MG63 (cell line): ENCODE measurements at places on chromosomes 11 and 22. TPM values are rescaled to one million over a fixed set of nuclear protein-coding genes. Genes with fewer than 3 reads are reported as not detected.

Gene MCM5
- total RNA-seq = 72.8 and 117 TPM in 2 replicates

Gene LGALS12
- 1.5 and 2.0 TPM in 2 replicates for total RNA-seq

Gene TMPRSS4
- total RNA-seq = not detected in 2 replicates

Gene NECTIN1
- total RNA-seq = 2.2 and 5.3 TPM in 2 replicates

Gene NFAM1
- not detected in 2 replicates for total RNA-seq

Gene KRTAP5-2
- total RNA-seq = not detected in 2 replicates

Gene OR8H2
- not detected in 2 replicates for total RNA-seq

Gene GUCY1A2
- 3.2 and 5.2 TPM in 2 replicates for total RNA-seq

Gene SPI1
- total RNA-seq = not detected in 2 replicates

Gene OR10A2
- not detected in 2 replicates for total RNA-seq

Gene OR51B4
- total RNA-seq = not detected in 2 replicates

Gene TMPRSS6
- not detected in 2 replicates for total RNA-seq

Gene PHOX2A
- total RNA-seq = not detected in 2 replicates

Gene PTPN5
- 0.05 TPM in 1 of 2 replicates, not detected in the other for total RNA-seq

Gene SLC37A2
- 0.07 and 0.79 TPM in 2 replicates for total RNA-seq

DNA sequence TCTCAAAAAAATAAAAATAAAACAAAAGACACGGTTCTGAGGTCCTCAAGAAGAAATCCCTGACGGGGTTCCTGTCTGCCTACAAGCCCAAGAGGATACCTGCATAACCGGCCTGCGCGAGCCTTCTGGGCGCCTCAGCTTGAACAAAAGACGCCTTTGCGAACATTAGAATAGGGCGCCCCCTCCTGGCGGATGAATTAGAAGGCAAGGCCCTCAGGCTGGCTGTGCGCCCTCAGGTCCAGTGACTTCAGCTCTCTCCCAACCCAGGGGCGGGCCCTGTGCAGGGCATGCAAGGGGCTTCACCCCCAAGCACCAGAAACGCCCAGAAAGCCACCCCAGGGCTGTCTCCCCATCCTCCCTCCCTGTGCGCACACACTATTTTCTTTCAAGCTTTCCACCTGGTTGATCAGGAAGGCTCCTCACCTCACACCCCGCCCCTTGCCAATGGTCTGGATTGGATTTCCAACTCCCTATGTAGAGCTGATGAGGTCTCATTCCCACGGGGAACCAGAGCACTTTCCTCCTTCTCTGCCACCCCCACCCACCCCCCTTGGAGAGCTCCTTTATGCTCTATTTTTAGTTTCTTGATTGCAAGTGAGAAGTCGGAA lies 273.3 kb downstream of the BUD13 start:
- DNase-seq = peak; percentile 56

- DNase-seq = no peak
Measured at GRCh38 chr11:113664069-113664980, 41.8 kb downstream of the TMPRSS5 start.

DNA sequence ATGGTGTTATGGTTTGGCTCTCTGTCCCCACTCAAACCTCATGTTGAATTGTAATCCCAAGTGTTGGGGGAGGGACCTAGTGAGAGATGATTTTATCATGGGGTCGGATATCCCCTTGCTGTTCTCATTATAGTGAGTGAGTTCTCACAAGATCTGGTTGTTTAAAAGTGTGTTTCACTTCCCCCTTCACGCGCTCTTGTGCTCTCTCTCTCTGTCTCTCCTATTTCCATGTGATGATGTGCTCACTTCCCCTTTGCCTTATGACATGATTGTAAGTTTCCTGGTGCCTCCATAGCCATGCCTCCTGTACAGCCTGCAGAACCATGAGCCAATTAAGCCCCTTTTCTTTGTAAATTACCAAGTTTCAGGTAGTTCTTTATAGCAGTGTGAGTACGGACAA lies 765.1 kb downstream of the KCNA4 start:
- no peak for DNase-seq

DNA sequence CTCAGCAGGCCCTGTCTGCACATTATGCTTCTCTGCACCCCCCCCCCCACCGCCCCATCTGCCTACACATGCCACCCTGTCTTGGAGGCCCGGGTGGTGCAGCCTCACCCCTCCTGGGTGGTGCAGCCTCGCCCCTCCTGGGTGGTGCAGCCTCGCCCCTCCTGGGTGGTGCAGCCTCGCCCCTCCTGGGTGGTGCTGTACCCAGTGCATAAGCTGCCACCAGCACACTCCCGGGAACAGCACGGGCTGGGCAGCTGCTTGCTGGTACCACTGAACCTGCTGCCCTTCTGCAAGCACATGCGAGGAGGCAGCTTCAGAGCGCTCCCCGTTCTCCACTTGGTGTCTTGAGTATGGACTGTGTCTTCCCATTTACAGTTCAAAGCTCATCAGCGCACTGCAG lies 69.3 kb downstream of the NCAPD3 start:
- no peak for DNase-seq

GRCh38 chr11:26950260-26950719 lies 43.6 kb upstream of the FIBIN start:
- peak; percentile 62 for DNase-seq

DNA sequence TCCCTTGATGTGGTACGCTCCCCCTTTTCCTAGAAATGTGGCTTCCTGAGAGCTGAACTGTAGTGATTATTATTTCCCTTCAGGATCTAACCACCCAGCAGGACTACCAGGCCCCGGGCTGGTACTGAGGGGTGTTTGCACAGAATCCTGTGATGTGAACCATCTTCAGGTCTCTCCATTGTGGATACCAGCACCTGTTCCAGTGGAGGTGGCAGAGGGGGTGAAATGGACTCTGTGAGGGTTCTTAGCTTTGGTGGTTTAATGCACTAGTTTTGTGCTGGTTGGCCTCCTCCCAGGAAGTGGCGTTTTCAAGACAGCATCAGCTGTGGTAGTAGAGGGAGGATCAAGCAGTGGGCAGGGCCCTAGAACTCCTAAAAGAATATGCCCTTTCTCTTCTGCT lies 18.6 kb downstream of the C11orf91 start:
- DNase-seq = no peak

DNA sequence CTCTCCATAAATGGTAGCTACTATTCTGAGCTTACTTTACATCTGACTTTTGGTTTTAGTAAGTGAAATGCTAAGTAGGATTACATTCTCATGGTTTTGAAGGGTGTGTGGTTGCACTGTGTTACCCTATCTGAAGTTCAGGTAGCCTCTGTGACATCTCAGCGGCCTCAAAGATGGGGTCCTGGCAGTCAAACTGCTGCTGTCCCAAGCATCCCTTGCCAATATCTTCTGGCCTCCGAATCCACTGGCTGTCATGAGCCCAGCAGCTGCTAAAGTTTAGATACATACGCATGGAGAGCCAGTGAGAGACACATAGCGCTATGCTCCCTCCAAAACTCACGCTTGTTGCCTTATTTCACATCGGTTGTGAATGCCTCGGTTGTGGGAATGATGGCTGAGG lies 34.9 kb downstream of the UBASH3B start:
- DNase-seq = no peak

- DNase-seq = no peak
Measured at GRCh38 chr22:27593378-27593777, 208.2 kb downstream of the MN1 start.

GRCh38 chr11:46333394-46333947 lies 13.8 kb upstream of the DGKZ start:
- DNase-seq = no peak

- DNase-seq = no peak
Measured at GRCh38 chr11:69841859-69842698, 22.9 kb upstream of the FGF3 start.

- DNase-seq = no peak
Measured at GRCh38 chr22:43811777-43812148, 342 bp downstream of the EFCAB6 start.

DNA sequence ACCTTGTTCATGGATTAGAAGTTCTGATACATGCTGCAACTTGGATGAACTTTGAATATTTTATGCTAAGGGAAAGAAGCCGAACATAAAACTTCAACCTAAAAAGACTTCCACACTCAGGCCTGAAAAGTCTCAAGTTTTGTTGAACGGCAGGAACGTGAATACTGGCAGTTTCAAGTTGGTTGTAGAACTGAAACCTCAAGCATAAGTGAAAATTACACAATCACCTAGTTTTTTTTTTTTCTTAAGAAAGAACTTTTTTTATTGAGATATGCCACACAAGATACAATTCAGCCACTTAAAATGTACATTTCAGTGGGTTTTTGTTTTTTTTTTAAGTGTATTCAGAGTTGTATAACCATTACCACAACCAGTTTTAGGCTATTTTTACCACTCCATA lies 50.8 kb upstream of the ADORA2A start:
- DNase-seq = no peak

GRCh38 chr22:31538815-31539214 lies 42.5 kb downstream of the SFI1 start:
- no peak for DNase-seq

DNA sequence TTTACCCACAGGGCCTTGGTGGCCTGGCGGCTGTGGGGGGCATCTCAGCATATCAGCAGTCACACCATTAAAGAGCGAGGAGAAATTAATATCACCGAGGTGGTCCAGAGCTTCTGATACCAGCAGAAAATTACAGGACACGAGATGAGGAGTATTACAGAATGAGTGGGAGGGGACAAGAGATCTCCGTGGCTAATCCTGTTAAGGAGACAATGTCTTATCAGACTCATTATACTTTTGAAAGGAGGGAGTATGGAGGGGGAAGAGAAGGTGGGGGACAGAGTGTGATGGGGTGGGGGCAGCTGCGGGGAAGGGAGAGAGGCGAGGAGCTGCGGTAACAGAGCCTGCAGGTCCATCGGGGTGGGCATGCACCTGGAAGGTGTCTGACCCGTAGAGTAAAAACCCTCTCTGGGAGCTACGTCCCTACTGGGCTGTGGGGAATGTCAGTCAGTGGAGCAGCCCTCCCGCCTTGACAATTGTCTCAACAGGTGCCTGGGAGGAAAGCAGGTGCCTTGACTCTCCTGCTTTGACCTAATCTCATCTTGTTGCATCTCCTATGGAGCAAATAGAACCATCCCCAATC lies 224.2 kb downstream of the CEP164 start:
- no peak for DNase-seq

- no peak for DNase-seq
Measured at GRCh38 chr22:20463324-20464095, 25.9 kb upstream of the SCARF2 start.

DNA sequence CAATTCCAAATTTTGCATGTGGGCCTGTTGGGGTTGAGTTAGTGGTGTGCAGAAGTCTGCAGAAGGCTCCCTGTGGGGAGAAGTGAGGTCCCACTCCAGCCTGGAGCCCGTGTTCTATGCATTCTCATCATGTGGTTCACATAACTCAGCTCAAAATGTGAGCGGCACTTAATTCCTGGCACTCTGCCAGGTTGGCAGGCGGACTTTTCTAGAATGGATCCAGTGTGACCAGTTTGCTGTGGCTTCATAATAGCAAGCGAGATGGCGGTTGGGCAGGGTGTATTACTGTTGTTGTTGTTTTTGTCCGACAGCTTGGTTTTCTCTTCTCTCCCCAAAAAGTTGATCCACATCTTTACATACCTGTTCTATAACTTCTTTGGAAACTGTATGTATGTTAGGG lies 146.8 kb upstream of the TTC12 start:
- DNase-seq = no peak

DNA sequence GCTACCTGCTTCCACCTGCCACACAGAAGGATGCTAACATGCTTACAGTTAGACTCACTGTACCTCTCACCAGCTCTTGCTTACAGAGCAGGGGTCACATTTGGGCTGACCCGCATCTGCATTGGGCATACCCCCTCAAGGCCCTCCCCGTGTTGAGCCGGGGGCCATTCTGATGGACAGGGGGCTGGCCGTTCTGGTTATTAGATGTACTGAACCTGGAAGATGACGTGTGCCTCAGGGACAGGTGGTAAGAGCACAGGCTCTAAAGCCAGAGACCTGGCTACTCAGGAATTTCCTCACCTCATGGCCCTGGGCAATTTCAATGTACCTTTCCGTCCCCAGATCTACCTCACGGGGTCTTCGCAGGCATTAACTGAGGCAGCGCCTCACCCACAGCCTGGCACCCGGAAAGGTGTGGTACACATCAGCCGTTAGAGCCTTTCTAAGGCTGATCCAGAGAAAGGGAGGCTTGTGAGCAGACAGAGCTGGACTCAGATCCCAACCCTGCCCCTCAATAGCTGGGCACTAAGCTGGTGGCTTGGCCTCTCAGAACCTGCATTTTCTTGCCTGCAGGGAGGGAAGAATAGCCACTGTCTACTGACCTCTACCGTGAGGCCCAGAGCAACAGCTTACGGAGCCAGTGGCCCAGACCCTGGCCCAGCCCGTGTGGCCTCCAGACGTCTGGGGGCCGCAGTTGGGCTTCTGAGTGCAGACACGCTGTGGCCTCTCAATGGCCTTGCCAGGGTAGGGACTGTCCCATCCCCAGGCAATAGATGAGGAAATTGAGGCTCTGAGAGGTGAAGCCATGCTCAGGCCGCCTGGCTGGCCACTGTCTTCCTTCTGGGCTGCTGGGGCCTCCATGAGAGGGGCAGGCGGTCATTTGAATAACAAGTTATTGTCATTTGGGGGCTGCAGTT lies 100.6 kb downstream of the MORC2 start:
- no peak for DNase-seq

DNA sequence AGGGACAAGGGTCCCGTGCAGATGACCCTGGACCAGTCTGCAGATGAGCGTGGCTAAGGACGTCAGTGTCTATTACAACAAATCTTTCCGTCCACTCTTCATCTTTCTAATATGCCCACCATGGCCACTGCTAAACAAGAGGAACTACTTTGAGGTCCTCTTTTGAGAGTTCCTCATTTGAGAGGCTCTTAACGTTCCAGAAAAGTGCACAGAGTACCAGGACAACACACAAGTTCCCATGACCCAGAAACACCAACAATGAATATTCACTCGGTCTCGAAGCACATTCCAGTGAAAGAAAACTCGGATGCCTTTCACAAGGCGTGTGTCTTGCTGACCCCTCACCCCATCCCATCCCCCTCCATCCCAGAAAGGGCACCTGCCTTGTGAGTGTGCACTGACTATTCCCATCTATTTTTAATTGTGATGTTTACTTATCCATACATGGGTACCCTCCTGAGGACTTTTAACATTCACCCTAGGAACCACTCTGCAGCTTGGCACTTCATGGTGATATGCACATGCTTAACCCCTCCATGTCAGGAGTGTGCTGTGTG lies 157.0 kb downstream of the SHANK2 start:
- no peak for DNase-seq

DNA sequence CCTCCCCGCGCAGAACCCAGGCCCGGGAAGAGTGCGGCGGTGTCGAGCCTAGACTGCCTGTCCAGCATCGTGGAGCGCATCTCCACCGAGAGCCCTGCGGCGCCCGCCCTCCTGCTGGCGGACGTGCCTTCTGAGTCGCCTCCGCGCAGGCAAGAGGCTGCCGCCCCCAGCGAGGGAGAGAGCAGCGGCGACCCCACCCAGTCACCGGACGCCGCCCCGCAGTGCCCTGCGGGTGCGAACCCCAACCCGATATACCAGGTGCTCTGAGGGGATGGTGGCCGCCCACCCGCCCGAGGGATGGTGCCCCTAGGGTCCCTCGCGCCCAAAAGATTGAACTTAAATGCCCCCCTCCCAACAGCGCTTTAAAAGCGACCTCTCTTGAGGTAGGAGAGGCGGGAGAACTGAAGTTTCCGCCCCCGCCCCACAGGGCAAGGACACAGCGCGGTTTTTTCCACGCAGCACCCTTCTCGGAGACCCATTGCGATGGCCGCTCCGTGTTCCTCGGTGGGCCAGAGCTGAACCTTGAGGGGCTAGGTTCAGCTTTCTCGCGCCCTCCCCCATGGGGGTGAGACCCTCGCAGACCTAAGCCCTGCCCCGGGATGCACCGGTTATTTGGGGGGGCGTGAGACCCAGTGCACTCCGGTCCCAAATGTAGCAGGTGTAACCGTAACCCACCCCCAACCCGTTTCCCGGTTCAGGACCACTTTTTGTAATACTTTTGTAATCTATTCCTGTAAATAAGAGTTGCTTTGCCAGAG lies 2.0 kb downstream of the MYOD1 start:
- DNase-seq = no peak

- no peak for DNase-seq
Measured at GRCh38 chr22:30413745-30414524, 11.6 kb upstream of the MTFP1 start.
